NCI-H226 (cell line): ENCODE measurements at places on chromosomes 1 and 21.
A peak's percentile ranks its signal among the peaks of the same experiment; 100 is the strongest.

DNA sequence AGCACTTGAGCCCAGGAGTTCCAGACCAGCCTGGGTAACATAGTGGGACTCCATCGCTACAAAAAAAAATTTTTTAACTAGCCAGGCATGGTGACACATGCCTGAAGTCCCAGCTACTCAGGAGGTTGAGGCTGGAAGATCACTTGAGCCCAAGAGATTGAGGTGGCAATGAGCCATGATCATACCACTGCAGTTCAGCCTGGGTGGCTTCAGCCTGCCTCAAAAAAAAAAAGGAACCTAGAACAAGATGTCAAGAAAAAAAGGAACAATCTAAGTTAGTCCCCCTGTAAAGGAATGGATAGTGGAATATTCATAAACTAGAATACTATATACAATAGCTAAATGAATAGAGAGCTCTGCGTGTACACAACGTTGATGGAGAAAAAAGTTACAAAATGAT, 14.4 kb downstream of the NSL1 start:
- DNase-seq = no peak

DNA sequence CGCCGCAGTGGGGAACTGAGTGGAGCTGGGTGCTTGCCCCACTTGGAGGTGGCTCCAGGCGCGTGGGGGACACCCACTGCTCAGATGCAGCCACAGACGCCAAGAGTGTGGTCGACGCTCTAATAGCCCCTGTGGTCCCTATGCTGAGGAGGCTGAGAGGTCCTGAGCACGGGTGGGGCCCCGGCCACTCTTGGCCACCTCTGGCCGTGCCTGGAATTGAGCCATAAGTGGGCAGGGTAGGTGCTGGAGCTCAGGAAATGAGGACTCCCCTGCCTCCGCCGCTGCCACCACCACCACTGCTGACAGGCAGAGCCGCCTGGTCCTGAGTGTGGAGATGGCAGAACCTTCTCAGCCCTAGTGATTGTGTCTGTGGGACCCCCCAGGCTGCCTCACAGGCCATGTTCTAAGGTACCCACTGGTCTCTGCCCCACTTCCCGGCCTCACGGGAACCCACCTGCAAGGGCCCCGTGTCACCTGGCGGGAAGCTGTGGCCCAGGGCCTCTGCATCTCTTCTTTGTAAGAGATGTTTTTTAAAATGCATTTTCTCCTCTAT, 34.6 kb upstream of the DIP2A start:
- DNase-seq = no peak

DNA sequence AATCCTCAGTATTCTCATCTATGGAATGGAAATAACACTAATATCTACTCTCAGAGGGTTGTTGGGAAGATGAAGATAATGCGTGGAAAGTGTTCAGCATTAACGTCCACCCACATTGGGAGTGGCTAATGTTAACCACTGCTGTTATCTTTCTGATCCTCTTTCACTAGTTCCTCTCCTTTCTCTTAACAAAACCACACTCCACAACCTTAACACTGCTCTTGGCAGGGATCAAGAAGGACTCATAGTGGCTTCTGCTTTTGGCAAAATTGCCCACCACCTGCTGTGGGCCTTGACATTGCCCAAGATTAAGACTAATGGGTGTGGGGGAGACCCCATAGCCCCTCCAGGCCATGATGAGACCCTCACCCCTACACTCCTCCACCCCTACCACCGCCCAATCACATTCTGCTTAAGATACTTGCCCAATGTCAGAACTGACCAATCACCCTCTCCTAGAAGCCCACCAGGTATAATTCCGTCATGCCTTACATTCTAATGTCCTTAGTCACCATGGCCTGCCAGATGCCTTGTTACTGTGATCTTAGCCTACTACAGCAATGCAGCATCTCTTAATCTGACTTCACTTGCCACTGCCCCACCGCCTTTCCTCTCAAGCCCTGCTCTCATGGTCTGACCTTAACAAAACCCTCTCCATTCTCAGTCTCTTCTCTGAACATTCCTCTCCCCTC, 27.1 kb downstream of the DHCR24 start:
- DNase-seq = peak; percentile 29

DNA sequence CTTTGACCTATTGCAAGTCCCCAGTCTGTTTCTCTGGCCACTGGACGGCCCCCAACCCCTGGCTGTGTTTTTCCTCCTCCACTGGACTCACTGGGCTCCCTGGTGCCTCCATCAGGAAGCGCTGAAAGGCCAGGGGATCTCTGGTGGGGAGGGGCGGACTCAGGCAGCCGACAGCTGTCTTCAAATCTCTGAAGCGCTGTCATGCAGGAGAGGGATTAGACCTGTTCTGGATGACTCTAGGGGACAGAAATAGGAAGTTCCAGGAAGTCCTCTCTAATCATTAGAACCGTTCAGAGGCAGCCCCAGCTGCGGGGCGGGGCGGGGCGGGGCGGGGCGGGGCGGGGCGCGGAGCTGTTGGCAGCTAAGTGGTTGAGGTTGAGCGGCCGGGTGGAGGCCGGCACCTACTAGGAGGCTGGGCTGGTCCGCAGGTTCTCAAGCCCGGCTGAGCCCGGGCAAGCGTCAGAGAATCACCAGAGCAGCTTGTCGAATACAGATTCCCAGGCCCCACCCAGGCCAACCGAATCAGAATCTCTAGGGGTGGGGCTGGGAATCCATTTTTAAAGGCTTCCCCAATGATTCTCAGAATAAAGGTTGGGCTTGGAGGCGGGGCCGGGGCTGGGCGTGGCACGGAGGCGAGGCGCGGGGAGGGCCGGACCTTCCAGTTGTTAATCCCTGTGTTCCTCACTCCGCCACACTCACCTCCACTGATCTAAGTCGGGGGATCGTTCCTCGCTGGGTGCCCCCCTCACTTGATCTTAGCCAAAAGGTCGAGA, 11.4 kb upstream of the PHLDA3 start:
- DNase-seq = peak; percentile 85

DNA sequence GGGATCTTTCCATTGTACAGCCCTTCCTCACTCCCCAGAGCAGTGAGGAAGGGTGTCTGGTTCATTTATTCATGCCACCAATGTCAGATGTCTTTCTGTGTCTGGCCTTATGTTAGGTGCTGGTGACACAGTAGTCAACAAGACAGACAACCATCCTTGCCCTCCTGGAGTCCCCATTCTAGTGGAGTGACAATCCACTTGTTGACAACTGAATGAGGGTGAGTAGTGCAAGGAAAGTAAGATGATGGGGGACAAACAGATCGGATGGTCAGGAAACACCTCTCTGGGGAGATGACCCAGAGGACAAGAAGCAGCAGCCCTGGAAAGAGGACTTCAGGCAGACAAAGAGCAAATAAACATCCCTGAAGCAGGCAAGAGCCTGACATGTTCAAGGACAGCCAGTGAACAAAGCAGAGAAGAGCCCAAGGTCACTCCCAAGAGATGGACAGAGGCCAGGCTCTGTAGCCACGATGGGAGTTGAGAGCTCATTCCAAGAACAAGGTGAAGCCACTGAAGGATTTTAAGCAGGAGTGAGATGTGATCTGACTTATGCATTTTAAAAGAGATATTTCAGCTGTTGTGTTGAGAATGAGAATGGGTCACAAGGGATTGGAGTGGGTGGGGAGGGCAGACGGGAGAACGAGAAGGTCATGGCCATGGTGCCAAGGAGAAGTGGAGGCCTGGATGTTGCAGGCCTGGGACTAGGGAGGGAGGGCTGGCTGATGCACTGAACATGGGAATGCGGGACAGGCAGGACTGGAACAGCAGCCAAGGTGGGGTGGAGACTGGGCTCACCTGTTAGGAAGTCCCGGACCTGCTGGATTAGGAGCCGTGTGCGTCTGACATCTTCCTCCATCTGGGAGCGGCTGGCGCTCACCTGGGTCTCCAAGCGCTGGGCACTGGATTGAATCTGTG, 30.2 kb downstream of the LAMB3 start:
- no peak for DNase-seq

DNA sequence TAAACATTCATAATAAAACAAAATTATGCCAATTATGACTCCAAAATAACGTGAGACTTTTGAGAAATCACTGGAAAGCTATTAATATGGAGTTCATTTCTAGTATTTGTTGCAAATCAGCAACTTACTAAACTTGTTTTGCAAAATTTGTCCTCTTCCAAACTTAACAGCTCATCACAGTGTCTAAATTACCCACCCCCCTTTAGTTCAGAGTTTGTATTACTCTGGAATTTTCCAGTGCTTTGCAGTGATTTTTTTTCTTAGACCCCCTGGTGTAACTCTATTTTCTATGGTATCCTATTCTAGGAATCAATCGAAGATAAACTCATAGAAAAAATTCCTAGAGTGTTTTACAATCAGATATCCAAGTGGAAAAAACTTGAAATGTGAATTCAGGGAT, 72.4 kb upstream of the CACHD1 start:
- no peak for DNase-seq

DNA sequence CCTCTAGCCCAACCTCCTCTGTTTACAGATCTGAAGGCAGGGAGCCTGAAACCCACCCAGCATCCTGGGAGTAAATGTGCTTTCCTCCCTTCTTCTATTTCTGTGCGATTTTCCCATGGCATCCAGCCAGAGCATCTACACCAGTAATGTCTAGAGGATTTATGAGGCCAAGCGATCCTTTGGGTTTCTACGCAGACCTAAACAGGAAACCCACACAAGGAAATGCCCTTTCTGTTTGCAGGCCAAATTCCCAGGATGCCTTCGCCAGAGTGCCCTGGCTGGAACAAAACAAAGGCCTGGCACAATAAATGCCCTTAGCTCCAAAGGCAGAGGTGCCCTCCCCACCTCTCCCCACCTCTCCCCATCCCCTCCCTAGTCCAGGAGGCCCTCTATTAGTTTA, 110.5 kb upstream of the CDC42BPA start:
- peak; percentile 74 for DNase-seq

DNA sequence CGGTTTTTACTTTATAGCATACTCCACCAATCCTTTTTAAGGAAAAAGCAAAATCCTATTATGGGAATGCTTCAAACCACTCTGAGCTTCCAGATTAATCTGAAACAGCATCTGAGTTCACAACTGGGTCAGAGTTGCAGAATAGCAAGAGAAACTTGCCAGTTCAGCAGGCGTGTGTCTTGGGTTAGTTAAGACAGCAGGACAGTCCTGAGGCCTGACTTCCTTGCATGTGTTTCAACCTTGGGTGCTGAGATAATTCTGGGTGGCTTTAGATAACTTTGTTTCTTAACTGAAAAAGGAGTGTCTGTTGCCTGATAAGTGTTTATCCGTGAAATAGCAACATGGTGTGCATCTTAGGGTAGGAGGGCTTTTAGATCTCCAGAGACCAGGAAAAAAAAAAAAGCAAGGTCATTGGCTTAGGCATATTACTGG, 169.2 kb downstream of the DHRS3 start:
- peak; percentile 63 for DNase-seq

DNA sequence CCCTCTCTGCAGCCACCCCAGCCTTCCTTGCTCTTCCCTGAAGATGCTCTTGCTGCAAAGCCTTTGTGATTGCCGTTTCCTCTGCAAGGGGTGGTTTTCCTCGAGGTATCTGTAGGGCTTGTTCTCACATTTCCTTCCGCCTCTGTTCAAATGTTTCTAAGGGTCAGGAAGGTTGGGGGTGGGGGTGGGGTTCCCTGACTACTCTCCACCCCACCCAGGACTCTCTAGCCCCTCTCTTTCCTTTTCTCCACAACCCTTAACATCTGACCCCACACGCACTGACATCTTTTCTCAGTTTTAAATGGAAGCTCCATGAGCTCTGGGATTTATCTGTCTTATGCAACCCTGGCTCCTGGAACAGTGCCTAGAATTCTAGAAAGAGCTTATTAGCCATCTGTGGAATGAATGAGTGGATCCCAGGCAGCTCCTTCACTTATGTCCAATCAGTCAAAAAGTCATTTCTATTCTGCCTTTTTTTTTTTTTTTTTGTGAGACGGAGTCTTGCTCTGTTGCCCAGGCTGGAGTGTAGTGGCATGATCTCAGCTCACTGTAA, 27.3 kb upstream of the ZNF362 start:
- peak; percentile 87 for DNase-seq

- no peak for DNase-seq
Measured at GRCh38 chr1:34774957-34775356, 6.1 kb upstream of the GJB3 start.
